Left ventricle myocardium superior (tissue), 1 donor: ENCODE measurements at places on chromosomes 13 and 19.
A peak's percentile ranks its signal among the peaks of the same experiment; 100 is the strongest.

GRCh38 chr13:102536695-102537485 lies 59.9 kb upstream of the TPP2 start:
- DNase-seq, result no peak

DNA sequence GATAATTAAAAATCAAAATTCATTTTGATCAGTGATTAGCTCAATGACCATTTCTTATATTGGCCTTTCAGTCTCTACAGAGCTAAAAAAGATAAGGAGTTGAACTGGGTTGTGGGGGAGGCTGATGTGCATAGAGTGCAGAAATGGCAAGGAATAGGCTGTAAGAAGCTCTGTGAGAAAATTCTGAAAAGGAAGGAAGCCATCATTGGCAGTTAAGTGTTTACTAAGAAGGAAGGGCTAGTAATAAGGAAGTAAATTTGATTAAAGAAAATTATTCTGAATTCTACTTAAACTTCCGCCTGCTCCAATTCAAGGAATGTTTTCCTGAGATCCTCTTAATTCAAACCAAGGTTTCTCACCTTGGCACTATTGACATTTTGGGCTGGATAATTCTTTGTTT lies 187.5 kb downstream of the MZT1 start:
- no peak for DNase-seq

GRCh38 chr13:75360170-75360569 lies 121.8 kb downstream of the TBC1D4 start:
- DNase-seq, result no peak

DNA sequence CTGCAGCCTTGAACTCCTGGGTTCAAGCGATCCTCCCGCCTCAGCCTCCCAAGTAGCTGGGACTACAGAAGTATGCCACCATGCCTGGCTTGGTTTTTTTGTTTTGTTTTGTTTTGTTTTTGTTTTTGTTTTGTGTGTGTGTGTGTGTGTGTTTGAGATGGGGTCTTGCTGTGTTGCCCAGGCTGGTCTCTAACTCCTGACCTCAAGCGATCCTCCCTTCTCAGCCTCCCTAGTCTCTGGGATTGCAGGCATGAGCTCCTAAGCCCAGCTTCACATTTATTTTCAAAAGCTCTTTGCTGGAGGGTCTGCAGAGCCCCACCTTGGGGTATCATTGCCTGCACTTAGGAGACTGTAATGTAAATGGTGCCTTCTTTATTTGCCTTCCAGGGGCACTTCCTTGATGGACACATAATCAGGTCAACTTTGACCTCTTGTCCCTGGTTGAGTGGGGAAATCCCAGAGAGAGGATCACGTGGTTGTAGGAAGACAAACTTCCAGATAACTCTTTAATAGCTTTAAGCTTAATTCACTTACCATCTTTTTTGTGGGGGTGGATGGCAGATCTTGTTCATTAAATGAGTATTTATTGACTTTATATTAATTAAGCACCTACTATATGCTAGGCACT lies 72.9 kb upstream of the NPAS1 start:
- DNase-seq, result no peak

- no peak for DNase-seq
These were observed 77.8 kb downstream of the TSHZ3 start for GRCh38 chr19:31271306-31271911.

DNA sequence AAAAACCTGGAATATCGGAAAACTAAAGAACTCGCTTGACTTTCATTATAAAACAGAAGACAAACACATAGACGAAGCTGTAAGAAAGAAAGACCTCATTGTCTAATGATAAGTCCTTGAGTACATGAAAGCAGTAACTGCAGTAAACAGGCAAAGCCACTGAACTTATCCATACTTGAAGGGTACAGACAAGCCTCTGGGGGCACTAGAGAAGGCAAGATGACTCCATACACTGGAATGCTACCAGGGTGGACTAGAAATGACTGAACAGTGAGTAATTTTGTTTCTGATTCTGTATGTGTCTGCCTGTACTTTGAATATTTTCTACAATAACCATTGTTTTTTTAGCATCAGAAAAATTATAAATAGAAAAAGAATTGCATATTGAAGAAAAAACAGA lies 507.9 kb downstream of the UQCRFS1 start:
- DNase-seq, result no peak

GRCh38 chr13:80444240-80445015 lies 103.5 kb upstream of the SPRY2 start:
- no peak for DNase-seq

DNA sequence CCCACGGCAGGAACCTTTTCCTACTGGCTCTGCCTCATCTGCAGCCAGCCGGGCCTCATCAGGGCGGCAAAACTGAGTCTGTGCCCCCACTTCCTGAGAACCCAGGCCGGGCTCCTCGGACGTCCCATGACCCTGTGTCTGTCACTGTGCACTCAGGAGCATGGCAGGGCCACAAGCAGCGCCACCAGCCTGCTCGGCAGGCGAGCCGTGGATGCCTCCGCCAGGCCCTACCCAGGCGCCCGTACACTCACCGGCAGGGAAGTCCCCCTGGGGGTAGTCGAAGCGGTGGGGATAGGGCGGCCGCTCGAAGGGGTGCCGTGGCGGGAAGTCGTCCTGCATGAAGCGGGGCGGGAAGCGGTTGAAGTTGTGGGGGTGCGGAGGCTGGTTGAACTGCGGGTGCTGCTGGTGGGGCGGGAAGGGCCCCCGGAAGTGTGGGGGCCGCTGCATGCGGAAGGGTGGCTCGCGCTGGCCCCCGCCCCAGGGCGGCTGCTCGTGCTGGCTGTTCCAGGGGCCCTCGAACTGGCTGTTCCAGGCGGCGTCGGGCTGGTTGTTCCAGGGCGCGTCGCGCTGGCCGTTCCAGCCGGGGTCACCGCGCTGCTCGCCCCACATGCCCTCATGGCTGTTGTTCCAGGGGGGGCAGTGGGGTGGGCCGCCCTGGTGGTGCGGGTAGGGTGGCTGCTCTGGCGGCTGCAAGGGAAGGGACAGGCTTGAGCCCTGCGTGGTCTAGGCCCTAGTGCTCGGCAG lies 17.1 kb downstream of the CHERP start:
- no peak for DNase-seq

- no peak for DNase-seq
These were observed 2.3 kb upstream of the LYPD3 start for GRCh38 chr19:43467730-43468129.

GRCh38 chr19:510606-511100 lies 3.4 kb downstream of the TPGS1 start:
- DNase-seq, result peak; percentile 78

GRCh38 chr13:20566468-20566897 lies 474 bp upstream of the IFT88 start:
- no peak for DNase-seq

GRCh38 chr13:100521851-100522617 lies 66.6 kb downstream of the GGACT start:
- no peak for DNase-seq

DNA sequence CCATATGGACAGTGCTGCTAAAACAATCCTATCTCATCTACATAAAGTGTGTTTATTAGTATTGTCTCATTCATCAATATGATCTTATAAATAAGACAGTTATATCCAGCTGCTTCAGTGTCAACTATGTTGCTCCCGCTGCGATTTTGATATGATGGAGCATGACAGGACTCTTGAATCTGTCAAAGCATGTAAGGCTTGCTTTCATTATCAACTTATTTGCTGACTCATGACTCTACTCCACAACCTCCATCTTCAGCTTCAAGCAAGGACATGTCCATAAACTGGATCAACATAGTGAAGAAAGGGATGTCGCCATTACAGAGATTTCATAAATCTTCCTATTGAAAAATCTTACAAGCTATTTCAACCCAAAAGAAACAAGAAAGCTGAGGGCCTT lies 2812.6 kb downstream of the PCDH9 start:
- DNase-seq, result no peak

- no peak for DNase-seq
These were observed 719.4 kb downstream of the DIAPH3 start for GRCh38 chr13:59444210-59444857.

DNA sequence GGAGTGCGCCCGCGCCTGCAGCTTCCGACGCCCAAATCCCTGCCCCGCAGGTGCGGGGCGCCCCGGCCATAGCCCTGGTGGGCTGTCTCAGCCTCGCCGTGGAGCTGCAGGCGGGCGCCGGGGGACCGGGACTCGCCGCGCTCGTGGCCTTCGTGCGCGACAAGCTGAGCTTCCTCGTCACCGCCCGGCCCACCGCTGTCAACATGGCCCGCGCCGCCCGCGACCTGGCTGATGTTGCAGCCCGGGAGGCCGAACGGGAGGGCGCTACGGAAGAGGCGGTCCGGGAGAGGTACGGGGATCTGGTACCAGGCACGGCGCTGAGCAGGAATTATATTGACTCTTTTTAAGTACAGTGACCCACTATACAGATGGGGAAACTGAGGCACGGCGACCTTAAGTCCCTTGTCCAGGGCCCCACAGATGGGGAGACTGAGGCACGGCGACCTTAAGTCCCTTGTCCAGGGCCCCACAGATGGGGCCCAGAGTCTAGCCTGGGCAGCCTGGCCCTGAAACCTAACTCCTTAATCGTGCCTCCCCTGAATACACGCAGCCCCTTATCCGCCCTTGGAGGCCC lies 586 bp downstream of the MRI1 start:
- peak; percentile 55 for DNase-seq

DNA sequence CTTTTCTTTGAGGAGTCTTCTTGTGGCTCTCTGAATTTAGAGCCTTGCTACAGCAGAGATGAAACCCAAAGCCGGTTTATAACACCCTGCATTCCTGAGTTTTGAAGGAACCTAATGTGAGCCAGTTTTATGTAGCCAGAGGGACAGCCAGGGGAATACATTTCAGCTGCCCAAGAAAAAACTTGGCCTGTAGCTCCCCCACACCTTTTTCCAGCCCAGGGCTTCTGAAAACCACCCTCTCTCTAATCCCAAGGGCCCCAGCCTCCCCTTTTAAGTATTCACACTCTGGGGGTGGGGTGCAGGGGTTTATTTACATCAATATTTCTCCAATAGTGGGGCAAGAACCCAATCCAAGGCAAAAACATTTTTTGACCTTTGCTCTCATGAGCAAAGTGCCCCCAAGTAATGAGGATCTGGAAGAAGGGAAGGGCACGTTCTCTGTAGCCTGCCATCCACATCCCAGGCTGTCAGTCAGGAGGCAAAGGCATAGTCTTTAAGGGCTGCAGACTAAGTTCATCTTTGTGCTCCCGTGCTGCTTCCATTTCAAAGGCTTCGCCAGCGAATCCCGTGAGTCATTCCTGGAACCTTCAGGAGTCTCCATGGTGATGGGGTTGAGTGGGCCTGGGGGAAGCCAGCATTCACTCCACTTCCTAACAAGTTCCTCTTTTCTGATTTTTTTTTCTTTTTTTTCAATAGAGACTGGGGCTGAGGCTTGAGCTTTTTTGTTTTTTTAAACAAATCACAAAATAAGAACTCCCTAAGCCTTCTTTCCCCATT lies 33.2 kb upstream of the MEDAG start:
- DNase-seq, result peak; percentile 41

DNA sequence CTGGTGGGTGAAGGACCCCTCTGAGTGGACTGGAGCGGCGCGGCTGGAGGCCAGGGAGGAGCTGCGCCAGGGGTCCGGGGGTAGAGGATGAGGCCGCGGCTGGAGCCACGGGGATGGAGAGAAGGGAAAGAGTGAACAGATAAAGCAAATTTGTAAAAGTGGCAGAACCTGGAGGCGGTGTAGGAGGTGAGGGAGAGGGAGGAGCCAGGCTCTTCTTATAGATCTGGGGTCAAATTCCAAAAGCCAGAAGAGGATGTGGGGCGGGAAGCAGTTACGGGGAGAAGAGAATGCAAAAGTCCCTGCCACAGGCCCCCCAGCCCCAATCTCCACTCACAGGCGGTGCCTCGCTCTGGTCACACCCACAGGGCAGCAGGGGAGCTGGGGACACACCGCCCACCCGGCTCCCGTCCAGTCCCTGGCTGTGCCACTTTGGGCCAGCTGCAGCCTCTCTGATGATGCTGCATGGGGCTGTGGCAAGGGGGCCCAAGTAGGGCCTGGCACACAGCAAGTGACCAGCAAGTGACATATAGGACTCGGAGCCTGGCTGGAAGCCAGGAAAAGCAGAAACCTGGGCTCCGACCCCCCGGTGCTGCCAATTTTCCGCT lies 11.1 kb downstream of the LRRC4B start:
- no peak for DNase-seq

- DNase-seq, result no peak
These were observed 405.8 kb downstream of the SPRY2 start for GRCh38 chr13:79935121-79935520.

GRCh38 chr13:44649834-44650233 lies 73.7 kb upstream of the TSC22D1 start:
- DNase-seq, result no peak

GRCh38 chr19:6503407-6504201 lies 1.5 kb upstream of the TUBB4A start:
- DNase-seq, result peak; percentile 49

DNA sequence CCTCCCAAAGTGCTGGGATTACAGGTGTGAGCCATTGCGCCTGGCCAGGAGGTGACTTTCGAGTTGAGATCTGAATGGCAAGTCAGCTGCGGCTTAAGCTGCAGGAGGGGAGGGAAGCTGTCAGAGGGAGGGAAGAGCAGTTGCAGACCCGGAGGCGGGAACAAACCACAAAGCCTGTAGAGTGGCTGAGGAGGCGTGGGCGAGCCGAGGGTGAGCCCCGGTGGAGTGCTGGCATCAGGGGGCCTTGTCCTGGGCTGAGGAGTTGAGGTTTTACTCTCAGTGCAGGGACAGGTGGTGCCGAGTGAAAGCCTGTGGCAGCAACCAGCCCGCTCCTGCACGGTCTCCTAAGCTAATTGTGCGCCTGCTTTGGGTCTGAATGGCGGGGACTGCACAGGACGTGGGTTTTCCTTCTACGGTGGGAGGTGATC lies 24.2 kb downstream of the PPP1R37 start:
- no peak for DNase-seq

DNA sequence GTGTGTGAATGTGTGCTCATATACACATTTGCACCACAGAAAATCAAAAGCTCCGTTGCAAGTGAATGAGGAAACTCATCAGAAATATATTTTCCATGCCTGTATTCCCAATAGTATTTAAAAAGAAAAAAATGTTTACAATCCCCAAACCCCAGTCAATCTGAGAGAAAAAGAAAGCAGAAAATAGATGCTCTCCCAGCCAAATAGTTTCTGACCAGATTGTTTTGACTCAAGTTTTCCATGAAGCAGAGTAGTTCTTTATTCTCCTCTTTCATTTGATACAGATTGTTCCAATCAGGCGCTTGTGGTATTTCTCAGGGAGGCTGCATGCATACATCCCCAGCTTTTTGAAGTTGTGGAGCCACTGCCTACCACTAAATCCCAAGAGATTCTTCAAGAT lies 110.6 kb downstream of the STARD13 start:
- DNase-seq, result no peak

DNA sequence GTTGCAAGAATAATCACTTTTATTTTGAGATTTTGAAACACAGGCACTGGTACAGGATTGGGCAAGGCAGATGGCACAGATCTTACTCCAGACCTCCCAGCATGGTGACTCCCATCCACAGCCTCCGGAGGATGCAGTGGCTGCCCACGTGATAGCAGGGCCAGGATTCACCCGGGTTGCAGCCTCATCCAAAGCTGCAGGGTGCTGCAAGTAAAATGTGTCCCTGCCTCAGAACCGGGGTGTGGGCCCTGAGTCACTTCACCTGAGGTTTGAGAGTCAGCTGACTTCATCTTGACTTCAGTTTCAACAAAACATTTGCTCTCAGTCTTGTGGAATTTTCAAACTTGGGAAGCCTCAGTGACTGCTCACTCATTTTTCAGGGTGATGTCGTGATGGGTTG lies 201.9 kb downstream of the FGF9 start:
- DNase-seq, result no peak

GRCh38 chr13:93882086-93882651 lies 597.3 kb downstream of the DCT start:
- no peak for DNase-seq
